ENCODE measurements at places on chromosomes 4 and X. TPM values are rescaled to one million over a fixed set of nuclear protein-coding genes. Genes with fewer than 3 reads are reported as not detected.

- ATAC-seq = no peak
Measured at GRCh38 chr4:56417396-56417795, 18.0 kb downstream of the PPAT start.

DNA sequence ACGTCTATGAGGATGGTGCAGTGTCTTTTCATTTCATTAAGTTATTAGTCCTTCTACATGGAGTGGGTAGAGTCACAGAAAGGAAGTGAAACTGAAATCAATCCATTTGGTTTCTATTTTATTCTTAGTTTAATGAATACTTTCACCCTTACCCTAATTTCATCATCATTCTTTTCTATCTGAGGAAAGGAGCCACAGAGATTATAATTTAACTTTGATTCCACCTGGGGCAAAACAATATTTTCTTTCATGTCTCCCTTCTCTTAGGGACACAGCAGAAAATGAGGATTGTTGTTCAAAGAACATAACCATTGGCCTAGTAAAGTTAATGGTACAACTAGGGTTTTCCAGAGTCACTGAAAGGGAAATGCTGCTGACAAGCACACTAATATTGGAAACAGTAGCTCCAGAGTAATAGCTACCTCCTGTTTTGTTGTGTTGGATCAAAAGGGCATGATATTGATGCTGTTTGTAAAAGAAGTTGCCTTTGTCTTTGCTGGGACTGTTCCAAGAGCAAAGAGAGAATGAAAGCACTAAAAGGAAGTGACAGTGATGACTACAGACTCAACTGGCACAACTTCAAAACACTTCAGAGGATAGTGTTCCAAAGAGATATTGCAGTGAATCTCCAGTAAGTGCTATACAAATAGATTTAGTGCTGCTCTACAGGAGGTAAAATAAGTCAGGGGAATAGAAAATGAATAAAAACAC lies 247.1 kb upstream of the PITX2 start:
- ATAC-seq = no peak

GRCh38 chr4:132299841-132300240 lies 849.3 kb upstream of the PCDH10 start:
- ATAC-seq = no peak

GRCh38 chr4:74777531-74777930 lies 16.8 kb downstream of the BTC start:
- ATAC-seq = no peak

GRCh38 chrX:78074088-78074487 lies 30.0 kb upstream of the PGK1 start:
- no peak for ATAC-seq

GRCh38 chr4:7823416-7823824 lies 116.2 kb downstream of the AFAP1 start:
- no peak for ATAC-seq

DNA sequence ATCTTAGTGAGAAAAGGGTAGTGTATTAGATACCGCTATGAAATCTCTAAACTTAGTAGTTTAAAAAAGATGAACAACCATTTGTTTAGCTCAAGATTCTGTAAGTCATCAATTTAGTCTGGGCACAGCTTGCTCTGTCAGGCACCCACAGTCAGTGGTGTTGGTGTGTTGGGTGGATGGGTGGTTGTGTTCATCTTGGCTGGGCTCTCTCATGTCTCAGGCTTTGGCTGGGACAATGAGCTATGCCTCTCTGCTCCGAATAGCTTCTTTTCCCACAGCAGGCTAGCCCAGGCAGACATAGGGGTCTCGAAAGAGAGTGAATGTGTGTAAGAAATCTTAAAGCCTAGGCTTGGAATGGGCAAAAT lies 127.0 kb upstream of the GATB start:
- ATAC-seq = peak; percentile 18

DNA sequence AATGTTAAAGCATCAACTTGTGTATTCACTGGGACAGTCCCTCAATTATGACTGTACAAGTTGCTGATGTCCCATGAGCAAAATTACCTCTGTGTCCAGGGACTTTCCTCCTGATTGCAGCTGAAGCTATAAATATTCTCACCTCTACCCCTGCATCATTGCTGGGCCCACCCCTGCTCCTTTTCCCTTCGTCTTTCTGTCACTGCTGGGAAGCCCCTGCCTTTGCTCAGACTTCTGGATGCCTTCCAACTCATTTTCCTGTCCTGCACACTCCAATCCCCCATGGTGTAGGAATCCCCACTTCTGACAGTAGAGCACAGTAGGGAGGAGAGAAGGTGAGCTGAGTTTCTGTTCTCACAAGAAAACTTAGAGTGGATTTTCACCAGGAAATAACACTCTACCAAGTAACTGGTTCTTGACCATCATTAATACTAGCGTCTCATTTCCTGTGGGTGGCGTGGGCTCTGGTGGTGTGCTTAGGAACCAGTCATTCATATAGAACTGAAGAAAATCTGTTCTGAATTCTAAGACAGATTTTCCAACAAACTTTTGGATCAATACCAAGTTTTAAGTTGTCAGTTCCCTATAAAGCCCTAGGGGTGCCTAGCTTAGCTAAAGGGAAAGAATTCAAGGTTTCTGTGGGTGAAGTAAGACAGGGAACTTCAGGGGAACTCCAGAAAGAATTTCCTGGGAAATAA lies 136.2 kb upstream of the MED14 start:
- peak; percentile 94 for ATAC-seq

GRCh38 chr4:75565481-75565880 lies 9.6 kb downstream of the ODAPH start:
- ATAC-seq = no peak

- no peak for ATAC-seq
Measured at GRCh38 chr4:76605099-76605563, 170.1 kb downstream of the SHROOM3 start.

DNA sequence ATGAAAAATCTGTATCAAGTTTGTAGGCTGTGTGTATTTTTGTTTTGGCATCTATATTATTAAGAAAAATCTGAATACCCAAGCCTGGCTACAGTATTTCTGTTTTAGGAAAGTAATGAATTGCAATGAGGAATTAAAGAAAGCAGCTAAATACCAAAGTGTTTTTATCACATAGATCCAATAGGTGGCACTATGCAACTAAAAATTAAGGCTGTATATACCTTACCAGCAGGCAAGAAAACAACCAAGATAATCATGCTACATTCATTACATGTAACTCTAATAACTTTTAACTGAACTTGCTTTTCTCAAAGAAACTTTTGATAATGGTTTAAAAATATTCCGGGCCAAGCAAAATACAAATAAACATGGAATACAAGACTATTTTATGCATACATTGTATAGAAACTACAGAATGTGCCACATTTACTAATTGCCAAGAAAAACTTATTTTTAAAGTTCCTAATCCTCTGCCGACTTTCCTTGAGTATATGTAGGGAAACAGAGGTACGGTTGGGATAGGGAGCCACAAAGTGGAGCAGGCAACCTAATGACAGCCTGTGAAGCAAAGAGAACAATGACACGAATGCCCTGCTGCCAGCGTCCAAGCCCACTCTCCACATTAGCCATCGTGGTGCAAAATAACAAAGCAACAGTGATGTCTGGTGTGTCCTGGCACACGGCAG lies 63.7 kb downstream of the SEC24D start:
- ATAC-seq = peak; percentile 52

- ATAC-seq = no peak
Measured at GRCh38 chrX:49995795-49996455, 73.5 kb downstream of the CLCN5 start.

- no peak for ATAC-seq
Measured at GRCh38 chr4:96183611-96184010, 343.7 kb downstream of the PDHA2 start.

DNA sequence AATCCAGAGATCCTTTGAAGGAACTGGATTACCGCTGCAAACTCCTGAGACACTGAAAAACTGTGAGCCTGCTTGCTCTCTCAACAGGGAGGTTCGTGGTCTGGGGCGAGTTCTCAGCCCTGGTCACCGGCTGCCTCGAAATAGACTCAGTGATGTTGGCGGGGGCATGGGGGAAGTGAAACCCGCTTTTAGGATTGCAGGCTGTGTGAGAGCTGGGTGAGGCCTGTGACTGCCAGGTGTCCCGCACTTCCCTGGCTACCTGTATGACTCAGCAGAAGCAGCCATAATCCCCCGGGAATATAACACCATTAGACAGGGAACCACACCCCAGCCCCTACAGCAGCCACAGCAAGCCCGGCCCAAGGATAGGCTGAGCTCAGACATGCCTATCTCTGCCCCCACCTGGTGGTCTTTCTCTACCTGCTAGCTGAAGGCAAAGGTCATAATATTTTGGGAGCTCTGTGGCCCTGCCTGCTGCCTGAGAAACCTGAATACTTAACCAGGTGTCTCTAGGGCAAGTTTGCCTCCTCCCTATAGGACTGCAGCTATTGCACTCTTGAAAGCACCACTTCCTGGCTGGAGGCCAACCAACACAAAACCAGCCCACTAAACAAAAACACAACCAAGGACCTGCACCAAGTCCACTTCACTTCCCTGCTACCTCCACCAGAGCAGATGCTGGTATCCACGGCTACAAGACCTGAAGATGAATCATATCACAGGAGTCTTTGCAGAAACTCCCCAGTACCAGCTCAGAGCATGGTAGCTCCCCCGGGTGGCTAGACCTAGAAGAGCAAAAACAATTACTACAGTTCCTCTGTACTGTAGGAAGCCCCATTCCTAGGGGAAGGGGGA lies 202.0 kb downstream of the RRAGB start:
- ATAC-seq = no peak

DNA sequence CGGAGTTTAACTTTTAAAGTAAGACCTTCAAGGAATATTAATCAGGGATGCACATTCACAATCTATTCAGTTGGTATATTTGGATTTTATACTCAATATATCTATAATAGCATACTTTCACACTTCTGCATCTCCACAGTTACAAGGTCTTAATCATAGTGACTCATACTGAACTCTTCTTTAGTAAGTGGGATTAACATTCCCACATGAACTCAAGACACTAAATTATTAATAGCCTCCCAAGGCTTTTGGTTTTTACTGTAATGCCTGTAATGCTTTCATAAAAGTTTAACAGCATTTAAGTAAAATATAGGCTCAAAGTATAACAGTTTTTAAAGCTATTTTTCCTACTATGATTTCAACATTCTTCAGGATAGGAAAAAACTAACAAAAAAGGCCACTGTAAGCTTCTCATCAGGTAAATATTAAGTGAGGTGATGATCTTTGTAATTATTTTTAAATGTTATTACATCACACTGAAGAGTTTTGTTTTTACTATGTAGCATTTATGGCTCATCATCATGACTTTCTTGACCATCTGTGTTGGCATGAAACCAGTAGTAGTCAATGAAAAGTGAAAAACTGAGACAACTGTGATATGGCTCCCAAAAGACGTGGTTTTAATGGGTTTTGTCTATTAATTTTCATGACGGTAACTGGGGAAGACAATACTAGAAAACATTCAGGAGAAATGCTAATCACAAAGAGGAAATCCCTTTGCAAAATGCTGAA lies 91.5 kb upstream of the GALNT7 start:
- ATAC-seq = no peak

DNA sequence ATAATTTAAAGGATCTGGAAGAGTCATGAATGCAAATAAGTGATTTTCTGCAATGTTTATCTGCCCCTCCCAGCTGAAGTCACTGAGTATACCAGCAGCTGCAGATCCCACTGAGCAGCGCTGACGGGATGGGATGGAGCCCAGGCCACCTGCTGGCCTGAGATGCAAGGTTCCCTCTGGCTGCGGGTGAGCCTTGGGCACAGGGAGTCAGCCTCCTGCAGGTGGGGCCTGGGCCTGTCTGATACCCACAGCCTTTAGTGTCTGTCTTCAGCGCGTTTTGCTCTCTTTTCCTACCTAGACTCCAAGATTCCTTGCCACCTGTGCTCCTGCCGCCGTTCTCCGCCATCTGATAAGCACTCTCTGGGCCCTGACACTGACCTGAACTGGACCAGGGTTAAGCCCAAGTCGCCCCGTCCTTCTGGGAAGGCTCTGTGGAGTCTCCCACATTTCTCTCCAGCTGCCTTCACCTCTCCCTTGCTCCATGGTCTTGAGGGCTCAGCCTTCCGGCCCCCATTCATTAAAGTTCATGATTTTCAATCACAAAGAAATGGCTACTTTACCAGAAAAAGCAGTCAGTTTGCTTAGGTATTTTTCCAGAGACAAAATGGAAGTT lies 223.1 kb upstream of the FAT1 start:
- no peak for ATAC-seq

DNA sequence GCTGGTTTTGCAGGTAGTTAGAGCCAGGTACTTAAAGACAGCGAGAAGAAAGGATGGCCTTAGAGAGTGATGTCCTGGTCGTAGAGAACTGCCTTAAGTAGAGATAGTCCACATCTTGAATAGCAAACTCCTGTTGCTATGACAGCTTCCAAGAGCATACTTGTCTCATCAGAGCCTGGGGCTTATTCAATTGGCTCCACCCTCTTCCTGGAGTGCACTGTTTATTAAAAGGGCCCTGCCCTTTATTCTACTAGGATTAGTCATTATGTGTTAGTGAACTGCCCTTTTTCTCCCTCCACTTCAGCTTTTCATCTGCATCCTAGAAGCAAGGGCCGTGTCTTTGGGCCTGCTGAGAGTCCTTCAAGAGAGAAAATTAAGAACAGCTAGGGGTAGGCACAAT lies 94.5 kb upstream of the EOLA2 start:
- no peak for ATAC-seq

GRCh38 chr4:84050015-84050414 lies 449.1 kb downstream of the NKX6-1 start:
- no peak for ATAC-seq

DNA sequence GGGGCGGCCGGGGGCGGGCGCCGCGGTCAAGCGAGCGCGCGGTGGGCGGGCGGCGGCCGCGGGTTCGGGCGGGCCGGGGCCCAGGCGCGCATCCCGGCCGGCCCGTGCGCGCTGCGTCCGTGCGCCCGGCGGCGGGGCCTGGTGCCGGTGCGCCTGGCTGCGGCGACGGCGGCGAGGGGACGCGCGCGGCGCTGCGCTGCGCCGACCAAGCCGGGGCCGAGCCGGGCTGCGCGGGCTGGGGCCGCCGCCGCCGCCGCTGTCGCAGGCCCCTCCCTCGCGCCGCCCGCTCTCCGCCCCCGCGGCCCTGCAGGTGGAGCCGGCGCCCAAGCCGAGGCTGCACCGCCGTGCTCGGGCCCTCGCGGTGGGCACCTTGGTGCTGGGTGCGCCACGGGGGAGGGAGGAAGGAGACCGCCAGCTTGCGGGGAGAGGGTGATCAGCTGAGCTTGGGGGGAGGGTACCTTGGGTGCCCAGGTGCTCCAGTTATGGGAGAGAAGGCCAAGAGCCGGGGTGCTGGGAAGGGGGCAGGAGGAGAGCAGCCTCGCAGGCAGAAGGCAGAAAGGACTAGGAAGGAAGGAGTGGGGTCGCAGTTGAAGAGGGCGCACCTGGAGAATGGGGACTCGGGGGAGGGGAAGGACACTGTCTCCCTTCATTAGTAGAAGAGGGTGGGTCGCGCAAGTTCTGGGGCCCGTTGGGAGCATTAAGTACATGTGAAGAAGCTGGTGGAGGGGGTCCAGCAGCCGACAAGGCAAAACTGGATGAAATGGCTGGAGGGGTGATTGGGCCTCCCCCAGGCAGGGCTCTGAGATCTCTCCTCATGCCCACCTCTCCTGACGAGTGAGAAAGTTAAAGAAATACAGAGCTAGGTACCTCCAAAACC lies at the start of gene PPP2R2C:
TSS of gene PPP2R2C (minus strand) at position 228 of the 877 bp plus-strand sequence. CDS start 385 bp downstream, outside the sequence.
- ATAC-seq = no peak

- ATAC-seq = peak; percentile 41
Measured at GRCh38 chr4:139295942-139296299, 5.4 kb upstream of the NAA15 start.

- ATAC-seq = no peak
Measured at GRCh38 chrX:5117816-5118215, 1110.9 kb downstream of the NLGN4X start.

BLTP1 gene
- total RNA-seq = 49.9 TPM

RAB41 gene
- total RNA-seq = not detected

FAM184B gene
- total RNA-seq = not detected

SOX3 gene
- total RNA-seq = not detected

PABPC5 gene
- total RNA-seq = not detected

ERCC6L gene
- 16.1 TPM for total RNA-seq

SULT1B1 gene
- total RNA-seq = 0.52 TPM

NWD2 gene
- not detected for total RNA-seq

H2BW2 gene
- not detected for total RNA-seq

ASB5 gene
- not detected for total RNA-seq
